ENCODE measurements at places on chromosomes 3 and 15.

GRCh38 chr3:26624209-26624765 lies 1.7 kb downstream of the LRRC3B start:
- DNase-seq, result no peak

GRCh38 chr3:295166-295565 lies 98.6 kb downstream of the CHL1 start:
- DNase-seq, result no peak

DNA sequence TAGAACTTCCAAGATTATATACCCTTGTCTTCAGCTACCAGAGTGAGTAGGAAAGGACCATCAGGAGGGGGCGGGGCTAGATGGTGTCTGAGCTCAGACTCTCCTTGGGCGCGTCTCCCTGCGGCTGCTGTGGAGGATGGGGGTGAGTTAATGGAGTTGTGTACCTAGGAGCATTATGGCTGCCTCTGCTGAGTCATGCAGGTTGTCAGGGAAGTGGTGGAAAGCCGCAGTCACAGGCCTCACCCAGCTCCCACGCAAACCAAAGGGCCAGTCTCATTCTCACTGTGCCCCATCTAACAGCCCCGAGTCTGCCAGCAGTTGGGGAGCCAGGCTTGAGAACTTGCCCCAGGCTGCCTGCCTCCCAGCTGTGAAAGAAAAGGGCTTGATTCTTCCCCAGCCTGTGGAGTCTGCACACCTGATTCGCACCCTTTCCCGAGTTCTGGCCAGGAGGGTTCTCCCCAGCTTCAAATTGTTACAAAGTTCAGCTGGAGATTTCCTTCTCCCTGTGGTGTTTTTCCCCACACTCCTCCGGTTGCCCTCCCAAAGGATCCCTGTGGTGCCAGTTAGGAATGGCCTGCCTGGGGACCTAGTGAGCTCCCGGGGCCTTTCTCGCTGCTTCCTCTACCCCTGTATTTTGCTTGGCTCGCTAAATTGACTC lies 143.3 kb downstream of the HCN4 start:
- DNase-seq, result peak; percentile 19

GRCh38 chr15:53979051-53979788 lies 979 bp downstream of the UNC13C start:
- no peak for DNase-seq

GRCh38 chr15:95127356-95127755 lies 896.0 kb downstream of the MCTP2 start:
- DNase-seq, result no peak

GRCh38 chr3:130839813-130840212 lies 54.1 kb upstream of the ATP2C1 start:
- no peak for DNase-seq

DNA sequence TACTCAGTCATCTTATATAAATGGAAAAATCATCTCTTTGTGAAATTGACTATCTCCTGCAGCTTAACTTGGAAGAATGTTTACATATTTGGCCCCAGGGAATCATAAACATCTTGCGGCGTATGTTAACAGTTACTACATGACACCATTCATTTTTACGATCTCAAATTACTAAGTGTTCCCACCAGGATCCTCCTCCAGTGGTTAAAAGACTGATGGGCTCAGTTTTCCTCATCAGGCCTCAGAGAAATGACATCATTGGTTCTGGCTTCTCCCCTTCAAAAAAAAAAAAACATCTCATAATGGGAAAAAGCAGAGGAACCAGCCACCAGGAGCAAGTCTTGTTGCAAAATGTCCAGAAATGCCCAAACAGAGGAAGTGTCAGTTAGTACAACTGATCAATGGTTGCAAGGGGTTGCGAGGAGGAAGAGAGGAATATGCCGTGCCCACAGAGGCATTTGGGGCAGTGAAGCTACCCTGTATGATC lies 70.5 kb upstream of the LIPC start:
- DNase-seq, result no peak

- DNase-seq, result no peak
Observed at GRCh38 chr3:7934362-7934761, 567.3 kb upstream of the LMCD1 start.

- DNase-seq, result no peak
Observed at GRCh38 chr3:16887130-16887529, 2.4 kb downstream of the PLCL2 start.

DNA sequence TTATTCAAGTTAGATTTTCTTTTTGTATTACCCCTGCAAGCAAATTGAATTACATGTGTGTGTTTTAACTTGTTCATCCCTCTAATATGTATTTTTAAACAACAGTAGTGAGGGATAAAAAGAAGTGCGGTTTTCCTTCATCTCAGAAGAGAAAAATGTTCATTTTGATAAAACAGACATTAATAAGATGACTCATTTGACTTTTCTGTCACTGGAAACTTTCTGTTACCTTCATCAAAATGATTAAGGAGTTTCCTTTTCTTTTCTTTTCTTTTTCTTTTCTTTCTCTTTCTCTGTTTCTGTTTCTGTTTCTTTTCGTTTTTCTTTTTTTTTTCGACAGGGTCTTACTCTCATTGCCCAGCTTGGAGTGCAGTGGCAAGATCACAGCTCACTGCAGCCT lies 53.0 kb downstream of the ECT2 start:
- DNase-seq, result no peak

DNA sequence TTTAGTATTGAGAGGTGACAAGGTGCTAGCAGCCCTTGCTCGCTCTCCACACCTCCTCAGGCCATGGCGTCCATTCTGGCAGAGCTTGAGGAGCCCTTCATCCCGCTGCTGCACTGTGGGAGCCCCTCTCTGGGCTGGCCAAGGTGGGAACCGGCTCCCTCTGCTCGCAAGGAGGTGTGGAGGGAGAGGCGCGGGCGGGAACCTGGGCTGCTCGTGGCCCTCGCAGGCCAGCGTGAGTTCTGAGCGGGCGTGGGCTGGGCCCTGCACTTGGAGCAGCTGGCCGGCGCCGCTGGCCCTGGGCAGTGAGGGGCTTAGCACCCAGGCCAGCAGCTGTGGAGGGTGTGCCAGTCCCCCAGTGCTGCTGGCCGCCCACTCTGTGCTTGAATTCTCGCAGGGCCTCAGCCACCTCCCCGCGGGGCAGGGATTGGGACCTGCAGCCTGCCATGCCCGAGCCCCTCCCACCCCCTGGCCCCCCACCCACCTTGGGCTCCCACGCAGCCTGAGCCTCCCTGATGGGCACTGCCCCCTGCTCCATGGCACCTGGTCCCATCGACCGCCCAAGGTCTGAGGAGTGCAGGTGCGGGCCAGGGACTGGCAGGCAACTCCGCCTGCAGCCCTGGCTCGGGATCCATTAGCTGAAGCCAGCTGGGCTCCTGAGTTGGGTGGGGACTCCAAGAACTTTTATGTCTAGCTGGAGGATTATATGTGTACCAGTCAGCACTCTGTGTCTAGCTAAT lies 785.2 kb downstream of the DIPK2A start:
- DNase-seq, result no peak

GRCh38 chr15:42090370-42090769 lies 4.0 kb downstream of the PLA2G4D start:
- DNase-seq, result no peak

DNA sequence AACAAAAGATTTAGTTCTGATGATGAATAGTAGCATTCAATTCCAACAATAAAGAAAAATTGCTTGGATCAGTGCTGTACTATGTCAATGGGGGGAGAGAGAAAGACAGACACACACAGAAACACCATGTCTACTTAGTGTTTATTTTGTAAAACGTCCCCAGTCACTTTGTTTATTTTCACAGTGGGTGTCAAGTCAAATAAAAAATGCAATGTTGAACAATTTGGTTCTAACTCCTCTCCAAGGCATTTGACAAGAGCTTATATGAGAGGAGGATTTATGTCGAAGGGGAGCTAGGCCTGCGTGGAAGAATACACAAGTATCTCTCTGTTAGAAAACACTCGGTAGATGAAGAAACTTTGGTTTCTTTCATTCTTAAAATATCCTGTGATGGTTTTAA lies 201.7 kb upstream of the SLC2A2 start:
- no peak for DNase-seq

GRCh38 chr15:48710952-48711495 lies 65.5 kb upstream of the FBN1 start:
- no peak for DNase-seq

- no peak for DNase-seq
Observed at GRCh38 chr3:124818398-124819091, 68.6 kb downstream of the ITGB5 start.

DNA sequence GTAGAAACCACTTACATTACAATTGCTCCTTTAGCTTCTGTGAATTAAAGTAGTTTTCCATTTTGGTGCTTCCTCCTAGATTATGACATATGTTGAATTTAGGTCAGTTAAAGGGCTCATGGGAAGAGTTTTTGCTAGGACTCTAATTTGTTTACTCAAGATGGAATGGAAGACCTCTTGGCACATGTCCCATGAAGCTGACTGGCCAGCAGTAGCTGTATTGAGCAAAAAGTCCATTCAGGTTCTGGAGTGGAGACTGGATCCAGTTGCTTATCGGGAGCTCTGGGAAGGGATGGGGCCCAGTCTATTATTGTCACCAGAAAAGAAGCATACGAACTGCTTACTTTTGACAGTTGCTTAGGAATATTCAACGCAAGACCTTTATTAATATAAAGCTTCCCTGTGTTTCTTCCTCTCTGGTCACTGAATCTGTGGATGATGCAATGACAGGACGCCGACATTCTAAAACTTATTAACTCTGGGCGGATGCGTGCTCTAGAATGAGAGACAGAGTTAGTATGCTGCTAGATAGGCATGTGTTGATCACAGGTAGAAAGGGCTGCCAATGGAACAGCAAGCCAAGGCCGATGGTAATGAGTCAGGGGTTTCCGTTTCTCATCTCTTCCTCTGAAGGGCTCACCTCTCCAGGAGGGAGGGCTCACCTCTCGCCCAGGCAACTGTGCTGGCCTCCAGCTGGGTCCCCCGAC lies 155.8 kb downstream of the NR1D2 start:
- DNase-seq, result no peak

DNA sequence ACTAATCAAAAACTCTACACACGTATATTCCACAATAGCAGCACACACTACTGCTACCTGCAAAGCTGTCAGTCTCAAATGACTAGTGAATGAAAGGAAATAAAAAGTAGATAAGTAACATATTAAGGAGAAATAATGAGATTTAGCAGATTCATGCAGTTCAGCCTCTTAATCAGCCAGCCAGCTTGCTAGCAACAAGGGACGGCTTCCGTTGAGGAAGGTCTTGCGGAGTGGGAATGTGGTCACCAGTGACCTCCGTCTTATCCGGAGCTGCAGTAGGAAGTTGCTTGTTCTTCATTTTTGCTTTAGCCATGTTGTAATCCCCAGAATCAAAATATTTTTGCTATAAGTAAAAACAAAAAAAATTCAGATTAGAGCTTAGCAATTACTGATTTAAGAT lies 17.1 kb downstream of the ARPP19 start:
- no peak for DNase-seq

Measured in CD8-positive, alpha-beta memory T cell (primary cell).